ENCODE measurements at places on chromosomes 2 and 18. TPM values are rescaled to one million over a fixed set of nuclear protein-coding genes. Genes with fewer than 3 reads are reported as not detected.

GRCh38 chr18:45984546-45985235 is 17.6 kb upstream of the EPG5 start:
- no peak for DNase-seq

DNA sequence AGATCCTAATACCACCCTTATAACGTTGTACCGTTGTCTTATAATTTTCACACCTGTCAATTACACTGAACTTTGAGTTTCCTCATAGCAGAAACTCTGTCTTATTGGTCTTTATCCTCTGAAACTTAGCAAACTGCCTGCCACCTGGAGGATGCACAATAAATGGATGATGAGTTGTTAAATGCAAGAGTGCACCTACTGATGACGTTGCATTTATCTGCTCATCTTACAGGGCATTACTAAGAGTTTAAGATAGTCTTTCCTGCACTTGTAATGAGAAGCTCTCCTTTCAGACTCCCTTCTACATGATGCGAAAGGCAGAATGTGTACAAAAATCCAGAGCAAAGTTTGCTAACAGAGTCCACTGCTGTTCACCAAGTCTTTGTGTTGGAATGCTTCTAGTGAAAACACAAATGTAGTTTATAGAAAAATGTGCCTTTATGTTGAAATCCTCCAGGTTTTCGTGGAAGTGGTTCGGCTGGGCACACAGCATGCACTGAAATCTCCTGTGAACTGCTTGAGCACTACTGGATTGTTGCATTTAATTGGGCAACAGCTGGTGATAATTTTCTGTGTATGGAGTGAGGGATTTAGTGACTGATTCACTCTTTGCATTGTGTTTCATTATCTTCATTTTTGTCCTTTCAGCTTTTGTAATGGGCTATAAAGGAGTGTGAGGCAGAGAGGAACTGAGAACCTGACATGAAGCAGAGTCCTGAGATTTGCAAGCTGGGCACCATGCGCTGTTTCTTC is 665.8 kb upstream of the ID2 start:
- DNase-seq: no peak

DNA sequence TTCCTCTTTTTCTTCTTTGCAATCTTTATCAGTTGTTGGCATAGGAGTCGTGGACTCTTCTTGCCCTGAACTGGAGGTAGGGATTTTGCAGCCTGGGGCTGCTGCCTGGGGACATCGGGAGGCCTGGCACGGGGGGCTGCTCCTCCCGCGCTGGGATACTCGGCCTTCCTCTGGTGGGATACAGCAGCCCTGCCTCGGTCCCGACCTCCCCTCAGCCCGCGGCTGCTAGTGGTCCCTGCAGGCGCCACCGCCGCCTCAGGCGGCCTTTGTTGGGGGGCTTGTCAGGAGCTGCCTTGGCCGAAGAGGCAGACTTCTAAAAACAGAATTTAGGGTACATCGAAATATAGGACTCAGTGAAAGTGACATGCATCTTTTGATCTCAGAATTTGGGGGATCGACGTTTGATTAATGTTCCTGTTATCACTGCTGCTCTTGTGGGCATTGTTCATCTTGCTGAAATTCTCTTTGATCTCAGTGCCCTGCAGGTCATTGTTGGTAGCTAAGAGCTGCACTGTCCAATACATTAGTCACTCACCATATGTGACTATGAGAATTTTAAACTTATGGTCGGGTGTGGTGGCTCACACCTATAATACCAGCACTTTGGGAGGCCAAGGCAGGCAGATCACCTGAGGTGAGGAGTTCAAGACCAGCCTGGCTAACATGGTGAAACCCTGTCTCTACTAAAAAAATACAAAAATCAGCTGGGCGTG is 16.3 kb downstream of the POLR2D start:
- no peak for DNase-seq

DNA sequence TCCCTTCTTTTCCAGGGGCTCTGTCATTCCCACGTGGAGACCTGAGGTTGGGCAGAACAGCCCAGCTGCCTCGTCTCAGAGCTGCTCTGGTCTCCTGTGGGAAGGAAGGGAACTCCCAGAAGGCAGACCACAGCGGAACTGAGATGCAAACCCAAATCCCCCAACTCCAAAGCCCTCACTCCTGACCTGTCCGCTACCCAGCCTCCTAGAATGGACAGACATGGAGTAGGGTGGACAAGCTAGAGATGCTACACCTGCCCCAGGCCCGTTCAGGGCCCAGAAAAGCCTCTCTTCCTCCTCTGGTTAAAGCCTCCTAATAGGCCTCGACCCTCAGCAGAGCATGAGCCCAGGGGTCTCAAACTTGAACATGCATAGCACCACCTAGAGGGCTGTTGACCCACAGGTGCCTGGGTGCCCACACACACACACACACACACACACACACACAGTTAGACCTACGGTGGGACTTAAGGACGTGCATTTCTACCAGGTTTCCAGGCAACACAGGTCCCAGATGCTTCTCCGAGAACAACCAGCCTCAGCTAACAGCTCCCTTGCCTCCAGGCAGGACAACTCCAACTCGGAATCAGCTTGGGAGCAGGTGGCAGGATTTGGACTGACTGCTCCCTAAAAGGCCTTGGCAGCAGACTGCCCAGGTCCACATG is 93.5 kb downstream of the TNS1 start:
- no peak for DNase-seq

GRCh38 chr18:44495151-44495550 is 185.5 kb upstream of the SETBP1 start:
- no peak for DNase-seq

Gene MAIP1
- 20.6 TPM for polyA plus RNA-seq

Gene TTR
- not detected for polyA plus RNA-seq

All from naive B cell (primary cell).